ENCODE measurements at places on chromosomes 5 and 9. TPM values are rescaled to one million over a fixed set of nuclear protein-coding genes. Genes with fewer than 3 reads are reported as not detected.

Gene GRIN3A
- total RNA-seq, result 0.03 TPM

Gene PCDHGA1
- 0.31 TPM for total RNA-seq

Gene FOXD4L5
- total RNA-seq, result 0.32 TPM

Gene CSF2
- 0.19 TPM for total RNA-seq

Gene PCDHAC2
- total RNA-seq, result 0.73 TPM

Gene PCDHA9
- total RNA-seq, result 0.22 TPM

DNA sequence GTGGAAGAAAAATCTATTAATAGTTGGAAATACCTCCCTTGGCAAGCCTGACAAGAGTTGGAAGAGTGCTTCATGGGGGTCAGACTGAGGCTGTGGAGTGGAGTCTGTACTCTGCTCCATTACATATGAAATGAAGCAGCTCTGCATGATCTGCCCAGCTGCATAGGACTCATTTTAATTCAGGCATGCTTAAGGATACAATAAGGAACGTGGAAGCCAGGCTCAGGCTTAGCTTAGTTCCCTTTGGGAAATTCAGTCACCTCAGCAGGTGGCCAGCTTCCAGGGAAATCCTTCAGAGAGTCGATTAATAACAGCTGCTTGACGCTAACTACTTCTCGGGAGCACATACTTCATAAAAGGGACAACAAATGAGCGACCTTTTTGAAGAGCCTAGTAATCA lies 1672.9 kb upstream of the WWC1 start:
- no peaks in the 10 kb centered on the region for H3K4me1 ChIP-seq
- H3K4me3 ChIP-seq, result no peak overlapping the region
- H3K27me3 ChIP-seq, result no peaks in the 10 kb centered on the region
- H3K27ac ChIP-seq, result no peak overlapping the region

- DNase-seq, result no peak
- no peaks in the 10 kb centered on the region for H3K4me1 ChIP-seq
- H3K4me3 ChIP-seq, result no peak overlapping the region
- H3K36me3 ChIP-seq, result no peaks in the 10 kb centered on the region
- H3K27me3 ChIP-seq, result no peaks in the 10 kb centered on the region
These were observed 7.8 kb downstream of the LCN10 start for GRCh38 chr9:136734837-136735496.

DNA sequence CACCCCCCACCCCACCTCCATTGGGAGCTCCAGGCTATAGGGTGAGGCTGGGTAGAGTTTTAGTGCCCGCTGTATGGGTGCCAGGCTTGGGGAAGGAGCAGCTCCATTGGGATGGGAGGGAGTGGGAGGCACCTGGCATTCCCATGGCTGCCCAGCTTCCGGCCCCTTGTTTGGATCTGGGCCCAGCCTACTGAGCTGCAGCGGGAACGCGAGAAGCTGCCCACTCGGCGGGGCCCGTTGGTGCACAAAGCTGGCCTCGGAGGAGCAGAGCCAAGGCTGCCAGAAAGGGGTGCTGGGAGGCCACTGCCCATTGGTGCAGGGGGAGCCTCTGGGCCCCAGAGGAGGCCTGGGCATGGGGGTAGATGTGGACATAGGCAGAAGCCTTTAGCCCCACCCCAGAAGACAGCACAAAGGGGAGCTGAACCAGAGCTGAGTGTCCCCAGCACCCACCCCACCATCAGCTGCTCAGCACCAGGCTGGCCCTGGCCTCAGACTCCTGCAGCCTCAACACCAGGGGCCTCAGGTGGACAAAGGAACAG lies 4.4 kb downstream of the LCN9 start:
- DNase-seq, result peak; percentile 35
- H3K4me1 ChIP-seq, result no peaks in the 10 kb centered on the region
- H3K36me3 ChIP-seq, result no peaks in the 10 kb centered on the region
- no peak overlapping the region for H3K27ac ChIP-seq
- H3K27me3 ChIP-seq, result no peaks in the 10 kb centered on the region

DNA sequence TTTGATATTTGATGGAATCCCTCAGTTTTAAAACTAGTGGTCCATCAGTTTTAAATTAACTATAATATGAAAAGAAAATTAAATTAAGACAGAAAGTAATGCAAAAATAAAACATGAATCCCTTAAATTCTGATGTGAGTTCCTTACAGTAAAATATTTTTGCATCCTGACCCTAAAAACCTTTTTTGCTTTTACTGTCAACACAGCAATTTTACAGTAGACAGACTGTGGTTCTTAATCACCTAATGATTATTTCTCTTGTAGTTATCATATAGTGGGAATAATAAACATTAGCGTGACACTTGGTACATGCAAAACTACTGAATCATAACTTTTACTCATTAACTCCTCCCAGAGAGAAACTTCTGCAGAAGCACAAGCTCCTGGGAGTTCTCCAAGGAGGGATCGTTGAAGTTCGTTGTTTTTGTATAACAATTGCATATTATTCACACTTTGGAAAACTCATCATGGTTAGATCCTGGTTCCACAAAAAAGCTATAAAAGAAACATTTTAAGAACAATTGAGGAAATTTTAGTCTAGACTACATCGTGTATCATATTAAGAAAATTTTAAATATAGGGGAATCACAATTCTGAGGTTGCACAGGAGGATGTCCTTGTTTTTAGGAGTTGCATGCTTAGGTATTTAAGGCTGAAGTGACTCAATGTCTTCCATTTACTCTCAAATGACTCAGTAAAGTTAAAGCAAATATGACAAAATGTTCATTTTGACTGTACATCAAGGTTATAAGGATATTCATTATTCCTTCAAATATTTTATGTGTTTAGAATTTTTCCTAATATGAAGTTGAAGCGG lies 88.2 kb upstream of the NIPAL4 start:
- H3K4me3 ChIP-seq, result no peak overlapping the region
- no peak overlapping the region for H3K27ac ChIP-seq
- H3K27me3 ChIP-seq, result no peaks in the 10 kb centered on the region
- H3K36me3 ChIP-seq, result no peaks in the 10 kb centered on the region
- H3K4me1 ChIP-seq, result no peaks in the 10 kb centered on the region

- H3K36me3 ChIP-seq, result no peaks in the 10 kb centered on the region
- H3K27me3 ChIP-seq, result no peaks in the 10 kb centered on the region
- no peaks in the 10 kb centered on the region for H3K4me1 ChIP-seq
- DNase-seq, result no peak
- no peak overlapping the region for H3K4me3 ChIP-seq
These were observed 66.7 kb downstream of the PPARGC1B start for GRCh38 chr5:149796836-149797235.

- H3K27ac ChIP-seq, result no peak overlapping the region
- no peaks in the 10 kb centered on the region for H3K27me3 ChIP-seq
- peaks cover 44% of the 10 kb centered on the region for H3K4me1 ChIP-seq
- H3K4me3 ChIP-seq, result no peak overlapping the region
- H3K36me3 ChIP-seq, result peaks cover 8% of the 10 kb centered on the region
These were observed 15.8 kb downstream of the RAB14 start for GRCh38 chr9:121185774-121186403.

DNA sequence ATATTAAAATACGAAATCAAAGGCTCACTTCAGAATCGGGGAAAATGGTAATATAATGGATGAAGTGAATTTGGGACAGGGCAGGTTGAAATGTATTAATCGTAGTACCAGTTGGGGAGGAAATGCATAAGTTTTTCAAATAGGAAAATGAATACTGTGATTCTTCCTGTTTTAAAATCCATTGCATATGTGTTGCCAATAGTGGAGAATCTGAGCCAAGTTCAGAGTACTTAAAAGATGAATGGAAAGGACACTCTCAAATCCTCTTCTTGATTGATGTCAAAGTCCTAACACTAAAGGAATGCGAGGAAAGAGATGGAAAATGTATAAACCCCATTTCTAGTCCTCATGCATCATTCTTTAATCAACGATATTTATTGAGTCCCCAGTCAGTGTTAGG lies 160.9 kb upstream of the CCNG1 start:
- no peaks in the 10 kb centered on the region for H3K4me1 ChIP-seq
- no peak for DNase-seq
- no peaks in the 10 kb centered on the region for H3K27me3 ChIP-seq
- H3K4me3 ChIP-seq, result no peak overlapping the region
- H3K36me3 ChIP-seq, result no peaks in the 10 kb centered on the region

DNA sequence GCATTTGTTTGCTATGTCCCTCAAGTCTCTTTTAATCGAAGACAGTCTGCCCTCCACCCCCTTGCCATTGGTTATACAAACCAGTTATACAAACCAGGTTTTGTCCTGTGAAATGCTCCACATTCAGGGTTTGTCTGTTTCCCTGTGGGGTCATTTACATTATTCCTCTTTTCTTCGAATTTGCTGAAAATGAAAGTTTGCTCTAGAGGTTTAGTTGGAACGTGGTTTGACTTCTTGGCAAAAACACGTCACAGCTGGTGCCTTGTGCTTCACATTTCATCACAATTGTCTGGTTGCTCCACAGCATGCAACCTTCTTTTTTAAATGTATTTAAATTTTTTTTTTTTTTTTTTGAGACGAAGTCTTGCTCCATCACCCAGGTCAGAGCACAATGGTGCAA lies 4.2 kb upstream of the HAVCR2 start:
- no peaks in the 10 kb centered on the region for H3K4me1 ChIP-seq
- no peak for DNase-seq
- H3K27me3 ChIP-seq, result no peaks in the 10 kb centered on the region
- H3K36me3 ChIP-seq, result no peaks in the 10 kb centered on the region

- H3K36me3 ChIP-seq, result peaks cover under 1% of the 10 kb centered on the region
- no peak overlapping the region for H3K4me3 ChIP-seq
- no peak overlapping the region for H3K27ac ChIP-seq
- no peaks in the 10 kb centered on the region for H3K4me1 ChIP-seq
- H3K27me3 ChIP-seq, result no peaks in the 10 kb centered on the region
- no peak for DNase-seq
These were observed 6.1 kb downstream of the SLC31A2 start for GRCh38 chr9:113156880-113157279.

DNA sequence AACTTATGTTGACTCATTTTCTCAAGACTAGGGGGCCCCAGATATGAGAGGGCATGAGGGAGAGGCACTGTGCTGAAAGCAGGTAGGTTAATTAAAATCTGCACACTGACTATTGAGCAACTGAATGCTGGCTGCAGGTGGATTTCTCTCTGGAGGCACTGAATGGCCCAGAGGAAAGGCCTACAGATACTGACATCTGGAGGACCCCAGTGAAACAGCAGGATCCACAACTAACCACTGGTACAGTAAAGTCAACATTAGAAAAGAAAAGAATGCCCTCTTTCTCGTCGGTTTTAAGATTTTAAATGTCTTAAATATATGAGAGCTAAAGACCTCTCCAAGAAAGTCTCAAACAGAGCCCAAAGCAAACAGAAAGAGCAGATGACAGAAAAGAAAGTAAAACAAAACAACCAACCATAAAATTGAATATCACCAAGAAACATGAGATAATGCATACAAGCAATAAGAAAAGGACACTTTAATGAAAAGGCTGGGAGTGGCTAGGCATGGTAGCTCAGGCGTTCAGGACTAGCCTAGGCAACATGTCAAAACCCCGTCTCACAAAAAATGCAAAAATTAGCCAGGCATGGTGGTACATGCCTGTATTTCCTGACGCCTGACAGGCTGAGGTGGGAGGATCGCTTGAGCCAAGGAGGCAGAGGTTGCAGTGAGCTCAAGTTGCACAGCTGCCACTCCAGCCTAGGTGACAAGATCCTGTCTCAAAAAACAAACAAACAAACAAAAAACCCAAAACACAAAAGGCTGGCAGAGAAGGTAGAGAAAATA lies 43.3 kb downstream of the PUM3 start:
- H3K27ac ChIP-seq, result no peak overlapping the region
- H3K4me1 ChIP-seq, result no peaks in the 10 kb centered on the region
- no peak for DNase-seq

- H3K27me3 ChIP-seq, result no peaks in the 10 kb centered on the region
- no peaks in the 10 kb centered on the region for H3K4me1 ChIP-seq
- H3K27ac ChIP-seq, result no peak overlapping the region
- no peak for DNase-seq
These were observed 518.9 kb downstream of the PRELID2 start for GRCh38 chr5:145316282-145316681.

DNA sequence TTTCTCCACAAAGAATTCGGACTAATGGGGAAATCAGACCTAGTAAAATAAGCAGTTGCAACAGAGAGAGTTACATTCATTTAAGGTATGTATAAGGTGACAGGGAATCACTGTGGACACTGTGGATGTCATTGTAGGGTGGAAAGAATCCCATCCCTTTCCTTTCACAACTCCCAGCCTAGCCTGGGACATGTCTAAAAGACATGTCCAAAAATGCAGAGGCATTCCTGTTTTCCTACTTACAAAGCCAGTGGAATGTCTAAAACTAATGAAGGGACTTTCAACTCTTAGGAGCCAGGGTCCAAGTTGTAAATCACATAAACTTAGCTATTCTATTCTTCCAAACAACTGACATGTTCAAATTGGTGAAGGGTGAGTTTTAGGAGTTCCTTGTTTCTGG lies 511.0 kb downstream of the PRELID2 start:
- no peaks in the 10 kb centered on the region for H3K27me3 ChIP-seq
- no peak overlapping the region for H3K4me3 ChIP-seq
- H3K27ac ChIP-seq, result no peak overlapping the region
- no peak for DNase-seq
- no peaks in the 10 kb centered on the region for H3K36me3 ChIP-seq
- H3K4me1 ChIP-seq, result no peaks in the 10 kb centered on the region

DNA sequence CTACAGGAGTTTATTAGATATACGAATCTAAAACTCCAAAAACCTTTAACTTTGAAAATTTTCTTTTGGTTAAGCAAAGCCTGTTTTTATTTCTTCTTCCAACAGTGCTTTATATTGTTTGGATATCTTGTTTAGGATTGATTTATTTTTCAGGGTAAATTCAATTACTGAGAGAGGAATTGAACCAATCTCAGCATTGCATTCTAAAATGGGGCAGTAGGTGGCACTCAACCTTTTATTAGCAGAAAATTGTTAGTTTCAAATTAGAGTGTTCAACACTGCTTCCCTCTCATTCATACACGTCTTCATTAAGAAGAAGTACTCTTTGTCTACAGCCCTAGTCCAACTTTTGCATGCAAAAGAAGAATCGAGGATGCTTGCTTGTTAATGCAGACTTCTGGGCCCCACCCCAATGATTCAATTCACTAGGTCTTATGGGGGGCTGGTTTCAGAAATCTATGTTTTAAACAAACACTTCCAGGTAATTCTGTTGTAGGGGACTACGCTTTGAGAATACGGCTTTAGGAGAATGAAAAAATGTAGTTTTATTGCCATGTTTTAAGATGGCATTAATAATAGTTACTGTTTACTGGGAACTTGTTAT lies 26.6 kb downstream of the MRPL22 start:
- no peak for DNase-seq
- H3K36me3 ChIP-seq, result peaks cover 10% of the 10 kb centered on the region
- H3K27me3 ChIP-seq, result no peaks in the 10 kb centered on the region
- H3K4me1 ChIP-seq, result no peaks in the 10 kb centered on the region
- H3K27ac ChIP-seq, result no peak overlapping the region

DNA sequence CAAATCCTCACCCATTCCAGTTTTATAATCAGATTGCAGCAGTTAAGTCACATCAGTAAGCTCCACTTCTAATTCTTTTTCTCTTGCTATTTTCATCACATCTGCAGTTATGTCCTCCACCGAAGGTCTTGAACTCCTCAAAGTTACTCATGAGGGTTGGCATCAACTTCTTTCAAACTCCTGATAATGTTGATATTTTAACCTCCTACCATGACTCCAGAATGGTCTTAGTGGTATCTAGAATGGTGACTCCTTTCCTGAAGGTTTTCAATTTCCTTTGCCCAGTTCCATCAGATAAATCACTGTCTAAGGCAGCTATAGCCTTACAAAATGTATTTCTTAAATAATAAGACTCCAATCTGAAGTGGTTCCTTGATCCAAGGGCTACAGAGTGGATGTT lies 53.8 kb upstream of the EDIL3 start:
- no peak for DNase-seq
- no peaks in the 10 kb centered on the region for H3K4me1 ChIP-seq
- no peak overlapping the region for H3K27ac ChIP-seq

- no peaks in the 10 kb centered on the region for H3K4me1 ChIP-seq
- DNase-seq, result no peak
- no peaks in the 10 kb centered on the region for H3K27me3 ChIP-seq
- no peak overlapping the region for H3K4me3 ChIP-seq
These were observed 142.5 kb upstream of the RETREG1 start for GRCh38 chr5:16759147-16759773.
